BE2C (cell line): ENCODE measurements at places on chromosomes 3 and 15.

- no peak for DNase-seq
These were observed 48.1 kb upstream of the GK5 start for GRCh38 chr3:142273501-142273900.

DNA sequence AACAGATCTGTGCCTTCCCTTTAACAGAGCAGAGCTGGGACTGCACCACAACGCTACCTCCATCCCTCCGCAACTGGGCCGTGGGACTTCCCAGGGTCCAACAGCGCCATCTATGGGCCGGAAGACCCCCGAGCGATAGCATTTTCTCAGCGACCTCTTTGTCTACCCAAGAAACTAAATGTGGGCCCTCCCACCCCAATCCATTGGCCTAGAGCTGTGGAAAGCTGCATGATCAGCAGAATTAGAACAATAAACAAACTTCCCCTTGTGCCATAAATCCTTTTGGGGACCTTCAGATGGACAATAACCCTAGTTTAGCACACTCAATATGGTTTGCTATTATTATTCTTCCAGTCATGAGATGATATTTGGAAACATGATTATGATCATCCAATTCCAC is 74.8 kb upstream of the NTRK3 start:
- DNase-seq = peak; percentile 88

DNA sequence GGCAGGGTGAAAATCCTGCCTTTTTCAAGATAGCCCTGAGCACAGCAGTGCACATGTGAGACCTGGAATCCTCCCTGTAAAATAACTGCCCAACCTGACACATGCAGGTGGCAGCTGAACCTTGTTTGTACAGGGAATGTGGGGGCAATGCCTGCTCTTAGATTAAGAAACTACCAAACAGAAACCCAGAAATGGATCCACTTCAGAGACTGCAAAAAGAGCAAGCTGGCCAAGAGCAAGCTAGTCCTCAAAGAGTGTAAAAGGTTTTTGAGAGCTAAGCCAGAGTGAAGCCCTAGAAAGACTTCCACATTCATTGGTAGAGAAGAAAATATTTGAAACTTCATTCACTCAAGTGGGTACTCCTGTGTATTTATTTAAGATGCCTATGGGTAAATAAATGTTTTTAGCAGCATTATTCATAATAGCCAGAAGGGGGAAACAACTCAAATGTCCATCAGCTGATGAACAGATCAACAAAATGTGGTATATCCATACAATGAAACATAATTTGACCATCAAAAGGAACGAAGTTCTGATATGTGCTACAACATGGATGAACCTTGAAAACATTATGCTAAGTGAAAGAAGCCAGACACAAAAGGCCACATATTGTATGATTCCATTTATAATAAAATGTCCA is 96.0 kb upstream of the TSC22D2 start:
- no peak for DNase-seq

GRCh38 chr3:55173504-55173903 is 245.6 kb upstream of the LRTM1 start:
- no peak for DNase-seq

GRCh38 chr15:38684440-38685010 is 119.9 kb upstream of the RASGRP1 start:
- DNase-seq = no peak
